Left colon (tissue), 2 donors: ENCODE measurements at places on chromosomes 11 and 22. TPM values are rescaled to one million over a fixed set of nuclear protein-coding genes. Genes with fewer than 3 reads are reported as not detected.

Gene IFITM10
- total RNA-seq = 0.87 TPM

Gene RASSF7
- total RNA-seq = 90.9 TPM

Gene TRIM49
- not detected for total RNA-seq

Gene KDM4D
- total RNA-seq = 0.55 TPM

Gene GAS2
- total RNA-seq = 1.6 TPM

Gene APOA4
- not detected for total RNA-seq

Gene H19
- 7.4 TPM for total RNA-seq

Gene SLC22A6
- not detected for total RNA-seq

Gene GRIK4
- total RNA-seq = 0.15 TPM

Gene LMNTD2
- 13.6 TPM for total RNA-seq
